ENCODE measurements at places on chromosomes 3 and 15.

DNA sequence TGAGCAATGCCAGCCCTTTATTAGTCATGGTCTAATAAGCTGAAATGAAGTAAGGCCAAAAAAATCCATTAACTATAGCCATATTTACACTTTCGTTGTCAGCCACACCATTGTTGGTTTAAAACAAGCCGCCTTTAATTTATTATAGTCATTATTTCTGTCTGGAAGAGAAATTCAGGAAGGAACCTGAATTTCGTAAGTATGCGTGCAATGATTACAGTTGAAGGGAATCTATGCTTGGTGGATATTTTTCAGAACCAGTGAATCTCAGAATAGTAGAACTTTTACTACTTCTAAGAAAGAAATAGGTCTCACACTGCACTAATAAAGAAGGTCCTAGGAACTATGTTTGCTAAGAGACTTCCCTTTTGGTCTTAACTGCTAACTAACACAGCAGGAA, 59.1 kb downstream of the FAM43A start:
- no peak for DNase-seq

- no peak for DNase-seq
Measured at GRCh38 chr15:28219116-28219515, 102.9 kb downstream of the HERC2 start.

DNA sequence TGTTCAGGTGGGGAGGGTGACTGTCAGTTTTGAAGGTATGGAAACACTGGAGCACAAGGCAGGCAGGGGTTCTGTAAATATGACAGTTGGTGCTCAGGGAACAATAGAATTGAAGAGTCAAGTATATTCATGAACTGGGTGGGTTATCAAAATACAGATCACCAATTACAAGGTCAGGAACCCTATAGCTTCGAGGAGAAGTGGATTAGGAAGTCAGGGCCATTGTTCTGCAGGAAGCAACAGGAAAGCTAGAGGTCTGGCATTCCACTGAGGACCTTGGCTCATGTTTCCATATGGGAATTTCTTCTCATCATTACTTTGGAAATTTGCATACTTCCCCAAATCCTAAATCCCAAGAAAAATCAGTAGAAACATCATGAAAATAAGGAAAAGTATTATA, 125.9 kb downstream of the MYRIP start:
- no peak for DNase-seq

DNA sequence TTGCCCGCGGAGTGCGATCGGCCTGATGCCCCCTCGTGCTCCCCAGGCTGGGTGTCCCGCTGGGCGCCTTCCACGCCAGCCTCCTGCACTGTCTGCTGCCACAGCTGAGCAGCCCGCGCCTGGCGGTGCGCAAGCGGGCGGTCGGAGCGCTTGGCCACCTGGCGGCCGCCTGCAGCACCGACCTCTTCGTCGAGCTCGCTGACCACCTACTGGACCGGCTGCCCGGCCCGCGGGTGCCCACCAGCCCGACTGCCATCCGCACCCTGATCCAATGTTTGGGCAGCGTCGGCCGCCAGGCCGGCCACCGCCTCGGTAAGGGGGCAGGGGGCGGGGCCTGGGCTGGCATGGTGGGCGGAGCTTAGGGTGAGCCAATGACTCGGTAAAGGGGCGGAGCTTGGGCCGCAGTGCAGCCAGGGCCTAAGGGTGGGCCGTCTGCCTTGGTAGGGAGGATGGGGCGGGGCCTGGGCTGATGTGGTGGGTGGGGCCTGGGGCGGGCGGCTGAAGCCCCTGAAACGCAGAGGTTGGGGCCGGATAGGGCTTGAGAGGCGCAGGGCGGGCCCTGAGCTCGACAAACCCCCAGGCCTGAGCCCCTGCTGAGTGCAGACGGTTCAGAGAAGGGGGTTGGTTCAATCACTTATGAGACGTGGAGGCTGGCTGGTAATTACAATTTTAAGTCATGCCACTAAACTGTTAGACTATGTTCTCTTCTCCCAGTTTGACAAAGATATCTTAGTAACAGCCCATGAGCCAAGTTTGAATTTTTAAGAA, 13.7 kb downstream of the CAND2 start:
- DNase-seq, result peak; percentile 94

- DNase-seq, result no peak
Measured at GRCh38 chr3:37997342-37997741, 6.8 kb downstream of the VILL start.

DNA sequence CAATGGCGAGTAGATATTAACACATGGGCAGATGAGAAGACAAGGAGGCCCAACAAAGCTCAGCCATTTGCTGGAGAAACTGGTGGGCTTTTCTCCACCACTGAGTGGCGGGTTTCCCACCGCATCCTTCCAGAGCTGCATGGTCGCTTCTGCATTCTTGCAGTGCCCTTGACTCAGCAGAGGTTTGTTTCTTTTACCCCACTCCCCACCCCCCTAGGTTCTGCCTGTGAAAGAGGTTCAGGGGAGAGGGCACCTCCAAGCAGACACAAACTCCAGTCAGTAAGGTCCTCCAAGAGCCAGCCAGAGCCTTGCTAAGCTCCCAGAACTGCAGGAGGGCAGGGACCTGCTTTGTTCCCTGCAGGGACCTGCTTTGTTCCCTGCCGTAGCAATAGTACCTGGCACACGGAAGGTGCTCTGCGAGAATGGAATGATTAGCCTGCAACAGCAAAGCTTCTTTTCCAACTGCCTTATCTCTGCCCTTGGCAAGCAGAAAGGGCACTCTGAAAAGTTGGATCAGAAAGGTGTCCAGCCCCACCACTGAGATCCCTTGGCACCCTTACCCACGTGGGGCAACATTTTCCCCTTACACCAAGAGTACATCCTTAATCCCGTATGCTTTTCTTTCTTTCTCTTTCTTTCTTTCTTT, 1.4 kb downstream of the PAQR5 start:
- no peak for DNase-seq

GRCh38 chr3:46542801-46543201, 23.3 kb downstream of the LRRC2 start:
- no peak for DNase-seq

GRCh38 chr3:179666030-179666429, 13.2 kb downstream of the USP13 start:
- no peak for DNase-seq

All from NCI-H1092 (cell line).